ENCODE measurements at places on chromosomes 1 and 21.

DNA sequence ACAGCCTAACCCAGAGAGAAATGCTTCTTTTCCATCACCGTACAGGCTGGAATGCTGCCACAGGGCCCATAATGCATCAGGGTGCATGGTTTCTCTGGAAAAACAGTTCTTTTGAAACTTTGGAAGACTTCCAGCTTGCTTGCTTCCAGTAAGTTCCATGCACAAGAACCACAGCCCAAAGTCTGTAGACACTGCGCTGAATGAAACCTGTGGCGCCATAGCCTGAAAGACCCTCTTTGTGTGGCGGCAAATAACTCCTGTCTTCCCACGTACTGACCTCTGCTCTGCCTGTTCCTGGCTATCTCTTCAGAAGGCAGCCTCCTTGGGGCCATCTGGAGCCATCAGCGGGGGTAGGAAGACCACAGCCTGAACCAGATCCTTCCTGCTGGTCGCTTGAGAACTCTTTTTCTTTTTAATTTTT is 15.1 kb downstream of the MIIP start:
- DNase-seq, result peak; percentile 90

- DNase-seq, result no peak
These were observed 46.0 kb upstream of the EDARADD start for GRCh38 chr1:236348071-236348470.

DNA sequence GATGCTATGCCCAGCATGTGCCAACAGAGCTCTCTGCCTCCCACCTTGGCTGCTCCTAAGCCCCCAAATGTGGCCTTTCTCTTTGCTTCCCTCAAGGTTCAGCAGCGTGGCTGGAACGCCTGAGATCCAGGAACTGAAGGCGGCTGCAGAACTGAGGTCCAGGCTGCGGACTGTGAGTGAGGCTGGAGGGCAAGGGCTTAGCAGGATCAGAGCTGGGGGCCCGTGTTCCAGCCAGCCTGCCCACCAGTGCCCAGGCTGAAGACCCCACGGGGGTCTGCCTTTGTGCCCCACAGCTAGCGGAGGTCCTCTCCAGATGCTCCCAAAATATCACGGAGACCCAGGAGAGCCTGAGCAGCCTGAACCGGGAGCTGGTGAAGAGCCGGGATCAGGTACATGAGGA is 14.6 kb downstream of the IKBKE start:
- no peak for DNase-seq

- no peak for DNase-seq
These were observed 77.0 kb upstream of the TLR5 start for GRCh38 chr1:223219846-223220610.

DNA sequence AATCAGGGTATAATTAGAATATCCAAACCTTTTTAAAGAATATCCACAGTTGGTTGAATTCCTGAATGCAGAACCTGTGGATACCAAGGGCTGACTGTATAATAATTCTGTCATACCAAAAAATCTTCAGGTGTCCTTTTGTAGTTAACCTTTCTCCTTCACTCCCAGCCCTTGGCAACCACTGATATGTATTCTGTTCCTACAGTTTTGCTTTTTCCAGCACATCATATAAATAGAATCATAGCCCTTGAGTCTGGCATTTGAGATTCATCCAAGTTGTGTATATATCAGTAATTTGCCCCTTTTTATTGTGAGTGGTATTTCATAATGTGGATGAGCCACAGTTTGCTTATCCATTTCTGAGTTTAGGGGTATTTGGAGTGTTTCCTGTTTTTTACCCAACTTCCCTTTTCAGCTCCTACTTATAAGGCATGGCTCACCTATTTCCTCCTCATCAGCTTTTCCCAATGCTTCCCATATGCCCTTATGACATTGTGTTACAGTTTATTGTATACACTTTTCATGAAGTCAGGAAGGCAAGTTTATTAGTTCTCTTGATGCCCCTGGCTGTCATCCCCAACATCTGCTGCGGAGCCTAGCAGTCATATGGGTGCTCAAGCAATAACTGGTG is 35.0 kb upstream of the AGO1 start:
- no peak for DNase-seq

DNA sequence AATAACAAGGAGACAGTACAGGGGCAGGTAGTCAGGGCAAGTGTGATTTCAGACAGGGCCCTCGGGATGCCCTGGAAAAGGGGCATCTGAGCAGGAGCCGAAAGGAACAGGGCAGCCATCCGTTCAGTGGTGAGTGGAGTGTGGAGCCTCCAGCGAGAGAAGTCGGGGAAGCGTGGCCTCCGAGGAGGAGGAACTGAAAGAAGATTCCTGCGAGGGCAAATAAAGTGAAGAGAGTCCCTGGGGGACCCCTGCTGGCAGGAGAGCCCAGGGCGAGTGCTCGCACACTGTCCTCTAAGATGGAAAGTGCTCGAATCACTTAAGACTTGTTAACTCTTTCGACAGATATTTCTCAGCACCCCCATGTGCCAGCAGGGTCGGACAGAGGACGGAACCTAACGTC is 3.5 kb upstream of the UTS2 start:
- DNase-seq, result peak; percentile 10

Measured in cardiac fibroblast (primary cell).